ENCODE measurements at places on chromosomes 3 and 15. TPM values are rescaled to one million over a fixed set of nuclear protein-coding genes. Genes with fewer than 3 reads are reported as not detected.

NR1D2 gene
- 6.3 TPM for total RNA-seq

C3orf49 gene
- not detected for total RNA-seq

CCR8 gene
- total RNA-seq = not detected

WDR49 gene
- total RNA-seq = not detected

GRK7 gene
- total RNA-seq = 0.07 TPM

PTPN23 gene
- 59.0 TPM for total RNA-seq

CCDC39 gene
- total RNA-seq = not detected

POLQ gene
- 4.9 TPM for total RNA-seq

IL17RD gene
- total RNA-seq = 6.1 TPM

EXOG gene
- total RNA-seq = 4.0 TPM

NPAP1 gene
- not detected for total RNA-seq

SLC51A gene
- 0.14 TPM for total RNA-seq

DAZL gene
- not detected for total RNA-seq

MYEF2 gene
- 4.5 TPM for total RNA-seq

TGM5 gene
- 0.92 TPM for total RNA-seq

CMTM8 gene
- 7.8 TPM for total RNA-seq

CLRN1 gene
- not detected for total RNA-seq

PPM1M gene
- 0.65 TPM for total RNA-seq

EFHB gene
- total RNA-seq = 0.35 TPM

IL17RE gene
- 19.3 TPM for total RNA-seq

ZNF501 gene
- 1.7 TPM for total RNA-seq

THRB gene
- total RNA-seq = 2.8 TPM

ATOSA gene
- 8.4 TPM for total RNA-seq

SPTBN5 gene
- 0.49 TPM for total RNA-seq

MED12L gene
- 0.05 TPM for total RNA-seq

ANKRD63 gene
- not detected for total RNA-seq

VEPH1 gene
- under 0.01 TPM for total RNA-seq

DNAH1 gene
- 0.42 TPM for total RNA-seq

DYNC1LI1 gene
- 28.6 TPM for total RNA-seq

ANKDD1A gene
- total RNA-seq = 1.4 TPM

IL17RB gene
- total RNA-seq = 0.07 TPM

CCR2 gene
- not detected for total RNA-seq

MYRIP gene
- total RNA-seq = not detected

NR2C2 gene
- 10.4 TPM for total RNA-seq
